ENCODE measurements at places on chromosomes 16 and 17. TPM values are rescaled to one million over a fixed set of nuclear protein-coding genes. Genes with fewer than 3 reads are reported as not detected.

Gene CCL16
- 0.13 TPM for total RNA-seq

Gene SAT2
- 27.6 TPM for total RNA-seq

Gene HIGD1B
- not detected for total RNA-seq

Gene ASIC2
- total RNA-seq, result not detected

Gene P2RX5
- total RNA-seq, result 0.77 TPM

Gene CHST6
- 0.64 TPM for total RNA-seq
